ENCODE measurements at places on chromosomes 12 and 14.
A peak's percentile ranks its signal among the peaks of the same experiment; 100 is the strongest.

GRCh38 chr12:124321556-124322270 is 26.8 kb downstream of the RFLNA start:
- peak; percentile 56 for DNase-seq

- no peak for DNase-seq
Measured at GRCh38 chr12:45327823-45328383, 112.0 kb downstream of the ANO6 start.

DNA sequence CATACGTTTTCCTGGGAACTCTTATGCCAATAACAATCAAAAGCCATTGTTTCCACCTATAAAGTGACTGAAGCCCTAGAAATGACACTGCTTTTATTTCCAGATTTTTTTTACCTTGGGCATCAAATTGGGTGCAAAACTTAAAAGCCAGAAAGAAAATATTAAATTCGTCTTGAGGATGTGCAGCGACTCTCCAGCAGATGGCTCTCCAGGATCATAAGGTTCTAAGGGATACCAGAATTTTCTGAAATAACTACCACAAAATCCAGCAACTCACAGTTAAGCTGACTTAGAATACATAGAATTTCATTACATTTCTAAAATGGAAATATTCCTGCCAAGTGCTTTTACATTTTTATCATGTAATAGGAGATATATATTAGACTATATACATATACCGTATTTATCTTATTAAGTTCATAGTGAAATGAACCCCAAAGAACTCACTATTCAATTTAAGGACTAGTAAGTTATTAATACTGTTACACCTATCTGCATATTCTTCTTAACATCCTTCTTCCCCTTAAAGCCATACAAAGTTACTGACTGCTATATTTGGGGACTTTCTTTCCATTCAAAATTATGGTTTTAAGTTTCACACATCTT is 44.0 kb downstream of the ARMH4 start:
- DNase-seq: peak; percentile 74

DNA sequence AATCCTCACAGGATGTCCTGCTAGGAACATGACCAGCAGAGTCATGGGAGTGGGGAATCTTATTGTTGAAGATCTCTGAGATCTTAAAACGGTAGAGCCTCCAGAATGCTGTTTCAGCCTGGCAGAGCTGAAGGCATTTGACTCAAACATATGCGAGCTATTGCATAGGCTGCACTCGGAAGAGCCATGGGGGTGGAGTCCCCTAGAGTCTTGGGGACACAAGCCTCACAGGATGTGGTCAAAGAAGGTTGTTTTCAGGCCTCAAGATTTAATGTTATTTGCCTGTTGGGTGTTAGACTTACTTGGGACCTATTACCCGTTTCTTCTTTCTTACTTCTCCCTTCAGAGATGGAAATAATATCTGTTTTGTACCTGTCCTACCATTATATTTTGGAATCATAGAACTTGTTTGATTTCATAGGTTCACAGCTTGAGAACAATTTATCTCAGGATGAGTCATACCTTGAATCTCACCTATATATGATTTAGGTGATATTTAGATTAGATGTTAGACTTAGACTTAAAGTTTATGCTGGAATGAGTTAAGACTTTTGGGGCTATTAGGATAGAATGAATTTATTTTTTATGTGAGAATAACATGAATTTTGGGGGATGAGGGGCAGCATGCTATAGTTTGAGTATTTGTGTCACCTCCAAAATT is 172.2 kb upstream of the ATP2B1 start:
- DNase-seq: no peak

- DNase-seq: no peak
Measured at GRCh38 chr12:53849656-53850055, 89.0 kb upstream of the HOXC13 start.

DNA sequence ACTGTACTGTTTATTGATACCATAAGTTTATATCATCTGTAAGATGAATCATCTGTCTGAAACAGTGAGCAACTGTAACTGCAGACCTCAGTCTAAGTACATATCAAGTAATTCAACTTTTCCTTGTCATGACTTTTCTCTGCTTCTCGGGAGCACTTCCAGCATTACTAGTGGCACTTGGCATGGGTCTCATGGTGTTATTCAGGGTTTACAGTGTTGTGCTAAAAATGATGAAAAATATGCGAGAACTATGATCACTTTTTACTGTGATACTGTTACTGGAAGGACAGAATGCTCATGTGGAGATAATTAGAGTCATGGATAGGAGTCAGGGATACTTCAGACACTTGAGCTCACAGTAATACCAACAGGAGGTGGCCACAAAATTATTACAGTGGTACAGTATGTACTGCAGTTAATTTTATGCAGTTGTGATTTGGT is 8.3 kb downstream of the KTN1 start:
- no peak for DNase-seq

All from astrocyte of the hippocampus (primary cell).